ENCODE measurements at places on chromosomes 2 and 18.

- no peak for DNase-seq
Measured at GRCh38 chr2:144443837-144444817, 75.8 kb downstream of the ZEB2 start.

GRCh38 chr2:180677200-180677599 lies 303.2 kb upstream of the UBE2E3 start:
- DNase-seq: no peak

GRCh38 chr2:112481528-112482233 lies at the start of gene TTL:
Gene TTL, plus strand, starts transcription at chr2:112482156. Its CDS starts 189 bp downstream, at chr2:112482345.
- peak; percentile 74 for DNase-seq

- DNase-seq: no peak
Measured at GRCh38 chr2:240121675-240122074, 14.4 kb downstream of the COPS9 start.

DNA sequence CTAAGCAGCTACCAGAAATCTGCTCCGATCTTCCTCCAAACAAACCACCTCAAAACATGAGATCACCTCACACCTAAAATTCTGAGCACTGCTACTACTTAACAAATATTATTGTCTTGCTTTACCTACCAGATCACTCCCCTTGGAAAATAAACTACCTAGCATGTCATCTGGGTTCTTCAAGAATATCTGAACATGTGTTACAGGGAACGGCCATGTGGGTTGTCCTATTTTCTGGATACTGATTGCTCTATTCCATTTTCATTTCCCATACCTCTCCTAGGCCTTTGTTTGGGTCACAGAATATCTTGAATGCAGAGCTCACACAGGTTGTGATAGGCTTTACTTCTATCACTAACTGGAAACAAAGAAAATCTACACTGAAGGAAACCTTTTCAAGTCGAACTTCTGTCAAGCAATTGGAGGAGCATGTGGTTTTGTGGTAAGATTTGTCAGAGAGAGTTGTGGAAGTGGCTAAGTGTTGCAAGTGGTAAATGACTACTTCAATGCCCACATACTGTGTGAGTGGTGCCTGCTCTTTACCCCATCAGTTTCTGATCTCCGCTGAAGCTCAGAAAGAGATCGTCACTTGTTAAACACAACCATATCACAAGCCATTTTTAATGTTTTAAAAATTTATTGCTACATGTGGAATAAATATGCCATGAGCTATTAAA lies 739.1 kb upstream of the ZEB2 start:
- no peak for DNase-seq

GRCh38 chr2:178844701-178845100 lies 37.5 kb upstream of the TTN start:
- no peak for DNase-seq

DNA sequence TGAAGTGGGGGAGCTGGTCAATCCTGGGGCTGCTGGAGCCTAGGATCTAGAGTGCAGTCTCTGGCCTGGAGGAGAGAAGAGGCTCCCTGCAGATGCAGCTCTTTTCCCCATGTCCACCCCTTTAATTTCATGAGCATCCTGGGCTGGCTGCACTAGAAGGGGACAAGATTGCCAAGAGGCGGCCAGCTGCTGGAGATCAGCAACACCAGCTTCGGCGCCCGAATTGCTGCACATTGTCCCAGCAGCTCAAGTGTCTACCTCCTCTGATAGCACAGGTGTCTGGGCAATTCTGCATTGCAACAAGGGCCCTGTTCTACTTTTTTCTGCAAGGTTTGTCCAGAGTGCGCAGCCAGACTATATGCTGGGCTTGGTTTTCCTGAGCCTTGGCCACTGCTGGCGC lies 125.7 kb downstream of the AGAP1 start:
- no peak for DNase-seq

- DNase-seq: no peak
Measured at GRCh38 chr2:200081236-200081635, 125.9 kb downstream of the MAIP1 start.

- no peak for DNase-seq
Measured at GRCh38 chr18:34909637-34910364, 131.4 kb upstream of the MAPRE2 start.

DNA sequence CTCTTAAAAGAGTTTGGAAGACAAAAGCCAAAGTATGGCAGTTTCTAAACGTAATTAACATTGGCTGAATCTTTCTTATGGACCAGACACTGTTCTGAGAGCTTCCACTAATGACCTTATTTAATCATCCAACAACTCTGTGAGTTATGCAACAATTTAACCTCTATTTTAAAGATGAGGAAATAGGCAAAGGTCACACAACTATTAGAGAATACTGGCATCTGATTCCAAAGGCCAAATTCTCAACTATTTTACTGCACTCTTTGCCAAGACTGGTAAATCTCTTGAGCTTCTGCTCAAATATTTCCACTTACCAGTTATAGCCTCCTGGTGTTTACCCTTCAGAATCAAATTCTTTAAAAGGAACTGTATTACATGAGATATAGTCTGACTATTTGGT lies 42.1 kb upstream of the ERMN start:
- DNase-seq: no peak

DNA sequence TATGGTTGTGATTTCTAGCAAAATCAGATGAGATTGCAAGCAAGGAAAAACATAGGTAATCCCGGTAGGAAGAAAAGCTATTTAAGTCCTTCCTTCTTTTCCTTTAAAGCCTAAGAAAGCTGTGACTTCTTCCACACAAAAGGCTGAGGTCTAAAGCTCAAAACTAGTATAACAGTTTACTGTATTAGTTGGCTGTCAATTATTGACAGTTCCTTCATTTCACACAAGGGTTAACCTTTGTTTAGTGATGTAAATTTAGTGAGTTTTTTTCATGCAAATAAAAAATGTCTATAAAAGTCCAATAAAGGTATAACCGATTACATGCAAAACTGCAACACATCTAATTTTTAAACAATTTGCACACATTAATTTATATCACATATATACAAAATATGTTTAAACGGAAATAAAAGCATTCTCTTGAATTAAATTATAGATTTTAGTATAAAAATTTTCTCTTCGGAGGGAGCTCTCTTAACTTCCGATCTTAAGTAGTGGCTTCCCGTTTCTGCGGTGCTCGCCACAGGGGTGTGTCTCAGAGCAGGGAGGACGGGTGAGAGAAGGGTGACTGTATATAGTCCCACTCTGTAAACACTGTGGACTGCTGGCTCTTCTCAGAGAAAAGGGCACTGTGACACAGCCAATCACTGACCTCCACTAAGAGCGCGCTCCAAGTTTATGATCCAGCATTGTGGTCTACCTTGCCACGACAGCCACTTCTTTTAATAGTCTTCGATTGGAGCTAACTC lies 33.4 kb downstream of the TTR start:
- DNase-seq: no peak

DNA sequence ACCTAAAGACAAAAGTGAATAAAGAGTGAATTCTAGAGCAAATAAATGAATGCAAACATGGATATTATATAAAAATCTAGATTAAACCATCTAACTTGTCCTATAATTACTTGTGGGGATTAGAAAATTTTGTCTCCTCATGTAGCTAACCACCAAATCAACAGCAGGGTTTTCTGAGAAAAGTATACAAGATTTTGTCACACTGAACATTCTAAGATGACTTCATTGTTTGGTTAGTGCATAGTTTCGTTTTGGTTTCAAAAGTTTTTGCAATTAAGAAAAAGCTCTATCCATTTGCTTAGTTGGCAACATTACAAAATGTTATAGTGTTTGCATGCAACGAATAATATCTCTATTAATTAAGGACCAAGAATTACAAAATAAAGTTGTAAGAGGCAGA lies 125.0 kb downstream of the LRP2 start:
- DNase-seq: no peak

DNA sequence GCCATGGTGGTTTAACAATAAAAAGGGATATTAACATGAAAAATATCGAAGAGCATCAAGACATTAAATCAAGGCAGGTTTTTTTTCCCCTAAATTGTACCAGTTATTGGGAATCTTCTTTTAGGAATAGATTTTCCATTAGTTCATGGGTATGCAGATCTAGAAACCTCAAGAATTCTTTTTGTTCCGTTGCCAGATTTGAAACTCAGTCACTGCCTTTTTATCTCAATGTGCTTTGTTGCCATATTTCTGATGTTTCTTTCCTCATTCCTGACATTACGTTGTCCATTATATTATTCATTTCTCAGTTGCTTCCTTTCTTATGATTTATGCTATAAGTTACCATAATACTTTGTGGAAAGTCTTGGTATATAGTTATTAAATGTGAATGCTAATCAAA lies 162.2 kb downstream of the CD226 start:
- DNase-seq: no peak

- DNase-seq: no peak
Measured at GRCh38 chr2:65062843-65063825, 6.9 kb downstream of the CEP68 start.

- DNase-seq: no peak
Measured at GRCh38 chr2:69030800-69031428, 17.9 kb downstream of the ANTXR1 start.

DNA sequence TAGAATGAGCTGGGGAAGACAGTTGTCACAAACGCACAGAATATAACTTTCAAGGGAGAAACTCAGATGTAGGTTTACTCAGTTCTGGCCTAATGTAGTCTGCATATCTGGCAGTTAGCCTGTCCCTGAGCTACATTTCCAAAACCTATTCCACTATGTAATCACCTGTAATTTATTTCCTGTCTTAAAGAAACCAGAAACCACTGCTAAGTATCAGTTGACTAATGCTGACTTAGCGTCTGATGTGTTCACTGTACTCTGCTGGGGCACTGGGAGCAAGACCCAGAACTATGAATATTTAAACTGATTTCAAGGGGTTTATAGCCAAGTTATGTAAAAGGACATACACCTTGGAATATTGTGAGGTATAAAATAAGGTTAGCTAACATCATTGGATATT lies 1995.2 kb upstream of the PIK3C3 start:
- DNase-seq: no peak

GRCh38 chr2:46211461-46211860 lies 85.7 kb upstream of the EPAS1 start:
- no peak for DNase-seq

- DNase-seq: no peak
Measured at GRCh38 chr2:44120428-44120827, 48.2 kb upstream of the PPM1B start.

Data from stimulated activated CD8-positive, alpha-beta memory T cell treated with anti-CD3 and anti-CD28 coated beads, Interleukin-2, amount 100 ng/mL, for 48 hours (primary cell).